ENCODE measurements at places on chromosomes 7 and 10.

DNA sequence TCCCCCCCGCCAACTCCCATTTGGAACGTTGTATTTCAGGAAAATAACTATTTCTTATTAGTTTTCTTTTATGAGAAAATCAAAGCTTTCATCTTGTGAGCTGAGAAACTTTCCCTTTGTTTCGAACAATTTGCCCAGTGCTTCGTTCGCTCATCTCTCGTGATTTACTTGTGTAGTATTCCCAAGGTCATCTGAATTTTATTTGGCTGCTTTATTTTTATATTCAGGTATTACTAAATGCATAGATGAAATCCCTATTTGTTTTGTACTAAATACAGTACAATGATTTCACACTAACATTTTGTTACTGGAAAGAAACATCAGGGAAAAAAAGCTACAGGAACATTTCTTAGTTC lies 12.0 kb upstream of the EBLN1 start:
- DNase-seq, result no peak

DNA sequence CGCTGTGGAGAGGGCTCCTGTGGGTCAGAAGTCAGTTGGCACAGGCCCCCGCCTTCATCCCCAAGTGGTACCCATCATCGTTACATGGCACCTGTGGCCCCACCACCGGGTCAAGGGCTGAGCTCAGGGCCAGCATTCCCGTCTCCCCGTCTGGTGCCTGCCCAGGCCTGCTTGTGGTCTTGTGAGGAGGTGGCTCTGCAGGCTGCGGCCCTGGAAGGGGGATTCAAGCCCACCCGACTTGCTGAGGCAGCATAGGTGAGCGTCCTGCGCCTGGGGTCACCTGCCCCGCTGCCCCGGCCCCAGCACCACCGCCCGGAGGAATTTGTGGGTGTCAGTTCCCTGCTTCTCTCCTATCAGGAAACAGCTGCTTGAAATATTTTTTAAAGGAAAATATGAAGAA lies 53.0 kb upstream of the EN2 start:
- DNase-seq, result no peak

GRCh38 chr7:80131675-80132435 lies 2.8 kb upstream of the GNAI1 start:
- no peak for DNase-seq

- no peak for DNase-seq
Measured at GRCh38 chr10:32293581-32293980, 53.4 kb downstream of the EPC1 start.

GRCh38 chr7:156656598-156656997 lies 16.0 kb downstream of the RNF32 start:
- DNase-seq, result no peak

DNA sequence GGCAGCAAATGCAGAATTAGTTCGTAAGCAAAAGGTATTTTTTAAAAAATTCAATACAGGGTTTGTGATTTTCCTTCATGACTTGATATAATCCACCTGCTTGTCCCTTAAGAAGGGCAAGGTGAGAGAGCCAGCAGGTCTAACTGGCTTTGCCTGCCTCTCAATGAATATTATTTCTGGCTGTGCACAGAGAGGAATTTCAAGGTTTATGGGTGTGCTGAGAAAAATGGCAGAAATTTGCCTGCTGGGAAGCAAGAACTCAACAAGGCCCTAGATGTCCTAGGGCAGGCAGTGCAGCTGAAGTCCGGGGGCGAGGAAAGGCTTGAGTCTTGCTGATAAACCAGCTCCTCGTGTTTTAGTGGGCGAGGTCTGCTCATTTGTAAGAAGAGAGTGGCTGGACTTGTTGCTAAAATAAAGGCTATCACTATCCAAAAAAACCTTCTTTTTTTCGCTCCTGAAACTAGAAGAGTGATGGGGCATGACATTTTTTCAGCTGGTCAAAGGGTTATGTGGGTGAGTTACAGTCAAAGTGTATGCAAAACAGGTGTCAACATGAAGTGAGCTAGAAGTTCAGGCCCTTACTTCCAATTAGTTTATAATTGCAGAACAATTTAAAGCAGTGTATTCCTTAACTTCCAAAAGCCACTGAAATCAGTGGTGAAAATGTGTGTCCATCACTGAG lies 385.8 kb upstream of the KLF6 start:
- DNase-seq, result no peak

DNA sequence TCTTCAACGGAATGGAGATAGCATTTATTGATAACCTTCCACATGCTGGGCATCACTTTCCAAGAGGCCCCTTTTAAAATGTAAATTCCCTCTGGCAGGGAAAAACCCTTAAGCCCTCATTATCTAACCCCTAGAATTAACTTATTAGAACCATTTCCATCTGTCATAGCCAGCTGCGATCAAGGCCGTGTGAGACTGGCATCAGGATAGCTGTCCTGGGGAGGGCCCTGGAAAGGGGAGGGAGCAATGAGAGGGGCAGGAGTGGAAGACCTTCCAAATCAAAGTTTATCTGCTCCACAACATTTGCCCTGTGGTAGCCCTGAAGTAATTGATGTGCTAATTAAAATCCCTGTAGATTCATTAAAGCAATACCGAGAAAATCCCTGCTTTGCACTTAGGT lies 45.0 kb upstream of the JAZF1 start:
- no peak for DNase-seq

GRCh38 chr10:26474026-26474425 lies 35.9 kb downstream of the APBB1IP start:
- no peak for DNase-seq

- no peak for DNase-seq
Measured at GRCh38 chr7:125465527-125465926, 535.9 kb upstream of the POT1 start.

GRCh38 chr10:86710987-86711512 lies 42.7 kb downstream of the LDB3 start:
- peak; percentile 76 for DNase-seq

DNA sequence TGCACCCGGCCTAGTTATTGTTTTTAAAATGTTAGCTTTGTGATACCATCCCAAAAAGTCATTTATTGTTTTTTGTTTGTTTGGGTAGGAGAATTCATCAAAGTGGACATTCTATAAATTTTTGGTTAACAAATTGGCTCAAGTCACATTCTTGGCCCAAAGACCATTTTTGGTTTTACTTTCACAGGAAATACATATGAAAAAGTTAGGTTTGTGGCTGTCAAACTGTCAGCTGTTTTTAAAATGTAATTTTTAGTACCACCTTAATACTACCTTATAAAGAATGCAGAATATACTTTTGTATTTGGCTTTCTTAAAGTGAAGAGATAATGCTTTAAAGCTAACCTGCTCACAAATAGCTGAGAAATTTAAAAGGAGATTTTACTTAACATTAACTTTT lies 25.1 kb downstream of the TMEM168 start:
- DNase-seq, result no peak

DNA sequence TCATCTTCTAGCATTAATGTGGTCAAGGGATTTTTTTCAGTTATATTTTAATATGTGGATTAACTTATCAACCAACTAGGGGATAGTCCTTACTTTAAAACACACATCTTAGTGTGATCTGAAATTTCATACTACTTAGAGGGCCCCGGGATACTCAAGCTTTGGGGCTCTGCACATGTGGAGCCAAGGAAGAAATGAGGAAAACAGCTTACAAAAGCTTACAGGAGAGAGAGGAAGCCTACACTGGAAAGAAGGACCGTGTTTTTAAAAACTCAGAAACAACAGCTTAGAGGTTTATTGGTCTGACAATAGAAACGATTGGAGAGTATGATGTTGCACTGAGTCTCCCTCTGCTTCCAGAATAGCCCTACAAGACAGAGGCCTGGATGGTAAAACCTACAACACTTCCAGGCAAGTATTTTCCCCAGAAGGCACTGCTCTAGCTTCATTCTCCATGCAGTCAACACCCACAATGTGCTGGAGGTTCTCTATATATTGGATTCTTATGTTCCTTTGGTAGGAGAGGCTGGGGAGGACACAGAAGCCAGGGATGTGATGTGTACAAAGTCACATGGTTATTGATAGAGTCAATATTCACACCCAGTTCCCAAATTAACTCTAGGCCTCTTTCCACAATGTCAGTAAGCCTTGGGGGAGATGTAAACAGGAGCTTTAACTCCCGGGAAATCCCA lies 47.3 kb downstream of the JCAD start:
- DNase-seq, result no peak

DNA sequence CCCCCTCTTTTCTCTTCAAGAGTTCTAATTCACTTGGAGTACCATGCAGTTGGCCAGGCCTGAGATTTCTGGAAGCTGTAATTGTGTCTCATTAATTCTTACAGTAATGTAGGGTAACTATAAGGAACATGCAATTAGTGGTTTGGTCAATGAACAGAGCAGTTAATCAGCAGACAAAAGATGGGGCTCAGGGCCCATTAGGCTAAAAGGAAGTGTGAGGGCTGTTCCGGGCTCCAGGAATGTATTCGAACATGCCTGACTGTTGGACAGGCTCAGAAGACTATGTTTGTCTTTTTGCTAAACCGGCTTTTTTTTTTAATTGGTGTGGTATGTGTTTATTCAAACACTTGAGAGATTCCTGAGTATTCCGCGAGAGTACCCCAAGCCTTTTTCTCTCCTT lies 42.5 kb upstream of the FZD8 start:
- DNase-seq, result no peak

GRCh38 chr10:122126763-122127659 lies 138.0 kb downstream of the TACC2 start:
- DNase-seq, result no peak

GRCh38 chr10:30178356-30178964 lies 119.1 kb upstream of the JCAD start:
- no peak for DNase-seq

DNA sequence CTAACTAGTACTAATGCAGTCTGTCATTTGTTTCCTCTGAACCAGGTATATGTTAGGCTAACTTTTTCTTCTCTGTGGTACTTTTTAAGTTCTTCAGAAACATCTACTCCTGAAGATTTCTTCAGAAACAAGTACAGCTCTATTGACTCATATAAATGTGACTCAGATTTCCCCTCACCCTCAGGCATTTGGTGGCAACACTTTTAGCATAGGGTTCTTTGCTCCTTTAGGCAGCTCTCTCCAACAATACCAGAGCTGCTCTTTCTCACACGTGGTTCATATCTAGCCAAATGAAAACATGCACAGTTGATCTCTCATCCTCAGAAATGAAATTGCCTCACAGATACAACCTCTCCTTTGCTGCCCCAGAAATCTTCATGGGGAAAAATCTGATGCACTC lies 939.8 kb downstream of the SORCS1 start:
- DNase-seq, result no peak

DNA sequence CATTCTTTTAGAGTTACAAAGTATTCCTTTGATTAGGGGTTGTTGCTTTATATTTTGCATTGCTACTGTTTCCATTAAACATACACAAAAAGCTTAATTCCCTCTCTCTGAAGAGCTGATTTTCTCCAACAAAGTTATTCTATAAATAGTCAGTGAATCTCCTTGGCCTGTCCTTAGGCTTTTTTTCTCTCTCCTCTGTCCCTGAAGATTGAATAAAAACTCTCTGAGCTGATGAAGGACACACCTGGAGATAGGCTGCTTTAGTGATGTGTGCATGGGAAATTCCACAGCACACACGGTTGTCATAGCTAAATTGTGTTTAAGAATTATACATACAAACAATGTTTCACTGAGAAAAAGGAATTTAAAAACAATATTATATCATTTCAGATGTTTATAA lies 90.5 kb upstream of the TMEM106B start:
- DNase-seq, result no peak

DNA sequence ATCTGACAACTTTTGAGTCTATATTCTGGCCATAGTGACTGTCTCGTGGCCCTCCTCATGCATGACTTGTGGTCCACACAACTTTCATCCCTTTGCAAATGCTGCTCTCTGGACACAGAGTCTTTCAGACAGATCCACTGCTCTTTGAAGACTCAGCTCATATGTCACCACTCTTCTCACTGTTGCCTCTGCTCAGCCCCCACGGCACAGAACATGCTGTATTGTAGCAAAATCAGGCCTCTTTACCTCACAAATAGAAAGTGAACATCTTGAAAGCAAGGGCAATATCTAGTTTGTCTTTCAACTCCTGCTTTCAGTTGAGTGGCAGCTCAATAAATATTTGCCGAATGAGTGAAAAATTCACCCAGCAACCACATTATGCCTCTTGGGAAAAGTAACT lies 443.5 kb downstream of the NRG3 start:
- no peak for DNase-seq

GRCh38 chr7:90671571-90671970 lies 75.5 kb downstream of the CDK14 start:
- no peak for DNase-seq

GRCh38 chr10:105354010-105354409 lies 712.9 kb downstream of the SORCS3 start:
- no peak for DNase-seq

- DNase-seq, result no peak
Measured at GRCh38 chr7:117975476-117975875, 102.2 kb upstream of the CTTNBP2 start.

DNA sequence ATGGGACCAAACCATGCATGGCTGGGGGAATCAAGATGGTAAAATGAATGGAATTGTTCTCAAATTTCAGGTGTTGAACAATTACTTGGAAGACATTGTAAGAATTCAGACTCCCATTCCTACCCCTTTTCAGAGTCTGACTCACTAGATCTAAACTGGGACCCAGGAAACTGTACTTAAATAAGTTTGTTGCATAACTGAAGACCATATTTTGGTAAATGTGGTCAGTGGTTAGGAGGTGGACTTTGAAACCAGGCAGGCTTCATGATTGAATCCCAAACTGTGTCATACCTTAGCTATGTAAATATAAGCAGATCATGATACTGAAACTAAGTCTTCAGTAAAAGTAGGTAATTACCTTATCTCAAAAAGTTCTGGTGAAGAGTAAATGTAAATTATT lies 41.7 kb downstream of the ZWINT start:
- DNase-seq, result no peak

GRCh38 chr7:43295429-43295828 lies 183.0 kb downstream of the HECW1 start:
- no peak for DNase-seq

GRCh38 chr7:31646942-31647341 lies 40.1 kb upstream of the PPP1R17 start:
- no peak for DNase-seq

GRCh38 chr10:117259279-117259678 lies 18.4 kb downstream of the SLC18A2 start:
- DNase-seq, result no peak

- no peak for DNase-seq
Measured at GRCh38 chr10:129844216-129844766, 119.8 kb downstream of the EBF3 start.

- no peak for DNase-seq
Measured at GRCh38 chr10:22486431-22486830, 141.1 kb downstream of the SPAG6 start.

GRCh38 chr10:11017570-11018431 lies at the start of gene CELF2:
TSS of gene CELF2 (plus strand) at chr10:11017872. CDS start at chr10:11018090, 218 bp downstream.
- DNase-seq, result peak; percentile 43

All from T follicular helper cell (primary cell).